ENCODE measurements at places on chromosomes 6 and 20.

- DNase-seq = no peak
Measured at GRCh38 chr6:157230910-157231309, 92.4 kb downstream of the TMEM242 start.

GRCh38 chr6:149985481-149985937 lies 21.8 kb downstream of the ULBP1 start:
- no peak for DNase-seq

DNA sequence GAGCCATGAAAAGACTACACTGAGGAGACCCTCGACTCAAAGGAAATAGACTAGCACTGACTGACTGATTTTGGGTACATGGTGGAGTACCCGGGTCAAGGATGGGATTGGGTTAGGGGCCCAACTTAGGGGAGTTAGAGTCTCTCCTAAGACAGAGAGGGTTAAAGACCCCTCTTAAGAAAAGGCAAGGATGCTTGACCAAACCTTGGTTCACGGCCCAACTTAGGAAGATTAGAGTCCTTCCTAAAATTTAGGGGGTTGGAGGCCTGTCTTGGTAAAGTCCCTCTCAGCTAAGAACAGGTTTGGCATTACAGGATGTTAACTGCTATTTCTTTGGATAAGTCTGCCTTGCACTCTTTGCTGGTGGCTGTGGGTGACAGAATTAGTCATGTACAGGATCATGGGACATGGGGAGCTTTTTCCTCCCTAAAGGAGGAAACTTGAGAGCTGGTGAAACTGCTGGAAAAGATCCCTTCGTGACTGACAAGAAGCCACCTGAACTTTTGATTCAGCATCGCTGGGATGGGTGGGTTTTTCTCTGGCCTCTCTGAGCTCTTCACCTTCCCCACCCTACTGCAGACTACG lies 12.3 kb upstream of the SLC22A16 start:
- no peak for DNase-seq

DNA sequence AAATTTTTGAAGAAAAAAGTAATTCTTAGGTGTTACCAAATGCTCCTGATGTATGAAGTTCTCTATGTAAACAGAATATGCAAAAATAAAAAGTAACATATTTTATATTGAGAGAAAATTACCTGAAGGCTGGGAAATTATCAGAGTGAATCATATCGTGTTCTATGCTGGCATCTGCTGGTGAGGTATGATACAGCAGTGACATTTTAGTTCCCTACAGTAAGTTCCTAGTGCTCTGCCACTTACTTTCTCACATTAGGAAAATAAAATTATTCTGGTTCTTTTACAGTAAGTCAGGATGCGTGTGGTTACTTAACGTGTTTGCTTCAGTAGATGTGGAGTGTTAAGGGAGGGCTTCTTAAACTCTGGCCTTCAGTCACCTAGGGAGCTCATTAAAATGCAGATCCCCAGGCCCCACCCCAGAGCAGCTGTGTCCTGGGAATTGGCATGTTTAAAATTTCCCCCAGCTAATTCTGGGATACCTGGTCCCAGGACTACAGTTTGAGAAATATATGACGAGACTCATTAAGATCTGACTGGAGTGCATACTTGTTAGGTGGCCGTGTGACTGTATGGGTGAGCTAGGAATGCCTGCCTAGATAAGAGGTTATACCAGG lies 3.2 kb downstream of the ACTR5 start:
- no peak for DNase-seq

- no peak for DNase-seq
Measured at GRCh38 chr6:129211626-129212025, 328.7 kb downstream of the LAMA2 start.

DNA sequence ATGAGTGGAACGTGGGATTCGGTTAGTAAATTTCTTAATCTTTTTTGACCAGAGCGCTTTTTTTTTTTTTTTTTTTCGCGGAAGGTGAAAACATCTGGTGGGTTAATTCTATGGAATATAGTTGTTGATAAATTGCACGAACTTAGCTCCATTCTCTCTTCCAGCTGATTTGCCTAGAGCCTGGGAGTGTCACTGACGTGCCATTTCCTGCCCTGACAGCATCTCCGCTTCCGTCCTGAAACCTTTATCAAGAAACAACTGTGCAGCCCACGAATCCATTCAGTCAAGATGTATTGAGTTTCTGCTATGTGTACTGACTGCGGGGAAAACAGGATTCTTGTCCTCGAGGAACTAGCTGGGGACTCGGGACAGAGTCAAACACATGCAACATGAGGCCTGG lies 59.5 kb upstream of the TGM3 start:
- DNase-seq = no peak

- DNase-seq = no peak
Measured at GRCh38 chr6:161368514-161368913, 94.7 kb upstream of the AGPAT4 start.

DNA sequence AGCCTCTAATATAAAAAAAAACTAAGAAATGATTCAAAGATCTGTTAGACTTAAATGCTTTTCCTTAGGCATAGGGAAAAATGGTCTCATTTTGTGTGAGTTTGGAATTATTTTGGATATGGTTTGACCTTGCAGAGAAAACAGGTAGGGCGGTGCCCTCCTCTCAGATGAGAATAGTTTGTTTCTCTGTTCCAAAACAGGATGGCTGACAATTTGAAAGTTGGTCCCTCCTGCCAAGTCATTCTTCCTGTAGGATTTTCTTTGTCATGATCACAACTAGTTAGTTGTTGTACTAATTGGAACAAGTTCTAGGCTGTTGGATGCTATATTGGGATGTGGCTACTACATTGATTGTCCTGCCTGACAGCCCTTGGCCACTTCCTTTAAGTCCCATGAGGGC lies 108.6 kb downstream of the BCKDHB start:
- no peak for DNase-seq

GRCh38 chr6:25165177-25165576 lies 114.0 kb upstream of the CARMIL1 start:
- DNase-seq = no peak

DNA sequence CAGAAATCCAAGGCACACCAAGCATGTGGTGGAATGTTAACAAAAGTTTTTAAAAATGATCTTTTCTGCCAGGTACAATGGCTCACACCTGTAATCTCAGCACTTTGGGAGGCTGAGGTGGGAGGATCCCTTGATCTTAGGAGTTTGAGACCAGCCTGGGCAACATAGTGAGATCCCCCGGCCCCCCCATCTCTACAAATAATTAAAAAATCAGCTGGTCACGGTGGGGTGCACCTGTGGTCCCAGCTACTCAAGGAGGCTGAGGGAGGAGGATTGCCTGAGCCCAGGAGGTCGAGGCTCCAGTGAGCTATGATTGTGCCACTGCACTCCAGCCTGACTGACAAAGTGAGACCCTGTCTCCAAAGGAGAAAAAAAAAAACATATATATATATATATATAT lies 8.0 kb downstream of the RIPK1 start:
- no peak for DNase-seq

DNA sequence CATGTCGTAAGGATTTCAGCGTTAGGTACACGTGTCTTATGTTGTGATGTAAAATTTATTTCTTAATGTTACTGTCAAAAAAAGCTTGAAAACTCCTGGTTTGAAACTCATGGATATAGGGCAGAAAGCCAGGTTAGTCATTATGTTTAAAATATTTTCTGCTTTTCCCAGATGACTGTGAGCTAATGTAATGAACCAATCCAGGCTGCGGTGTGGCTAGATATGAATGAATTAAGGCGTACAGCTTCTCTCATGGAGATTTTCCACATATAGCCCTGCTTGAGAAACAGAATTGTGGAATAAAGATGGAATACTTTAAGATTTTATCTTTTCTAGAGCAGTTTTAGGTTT lies 80.3 kb upstream of the STMND1 start:
- DNase-seq = no peak

DNA sequence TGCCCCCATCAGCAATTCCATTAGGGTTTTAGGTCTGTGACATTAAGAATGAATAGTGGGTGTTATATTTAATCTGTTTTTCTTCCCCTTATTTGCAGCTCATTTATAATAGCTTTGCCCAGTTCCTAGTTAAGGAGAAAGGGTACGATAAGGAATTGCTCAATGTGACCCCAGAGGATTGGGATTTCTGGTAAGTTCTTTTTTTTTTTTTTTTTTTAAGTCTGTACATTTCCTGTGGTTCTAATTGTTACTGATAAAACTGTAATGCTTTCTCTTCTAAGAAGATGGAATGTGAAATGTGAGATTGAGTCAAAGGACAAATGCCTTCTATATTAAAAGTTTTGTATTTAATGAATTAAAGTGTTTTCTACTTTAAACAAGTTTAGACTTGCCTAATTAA lies 5.5 kb downstream of the NT5DC1 start:
- DNase-seq = no peak

DNA sequence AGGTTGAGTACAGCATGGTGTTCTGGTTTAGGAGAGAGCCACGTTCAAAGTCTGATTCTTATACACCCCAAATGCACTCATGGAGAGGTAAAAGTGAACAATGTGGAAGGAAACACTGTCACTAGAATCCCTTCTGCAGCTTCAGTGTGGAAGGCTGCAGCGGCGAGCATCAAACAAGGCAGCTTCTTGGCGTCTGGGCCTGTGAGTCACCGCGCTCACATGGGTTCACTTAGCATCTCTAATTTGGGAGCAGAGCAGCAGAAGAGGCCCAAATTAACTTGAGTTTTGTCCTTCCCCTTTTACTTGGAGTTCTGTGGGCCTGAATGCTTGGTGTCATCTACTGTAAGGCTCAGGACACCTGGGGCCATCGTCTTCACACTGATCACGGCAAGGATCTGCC lies 10.9 kb upstream of the E2F1 start:
- DNase-seq = no peak

- DNase-seq = no peak
Measured at GRCh38 chr6:74610352-74610751, 595.5 kb downstream of the COL12A1 start.

DNA sequence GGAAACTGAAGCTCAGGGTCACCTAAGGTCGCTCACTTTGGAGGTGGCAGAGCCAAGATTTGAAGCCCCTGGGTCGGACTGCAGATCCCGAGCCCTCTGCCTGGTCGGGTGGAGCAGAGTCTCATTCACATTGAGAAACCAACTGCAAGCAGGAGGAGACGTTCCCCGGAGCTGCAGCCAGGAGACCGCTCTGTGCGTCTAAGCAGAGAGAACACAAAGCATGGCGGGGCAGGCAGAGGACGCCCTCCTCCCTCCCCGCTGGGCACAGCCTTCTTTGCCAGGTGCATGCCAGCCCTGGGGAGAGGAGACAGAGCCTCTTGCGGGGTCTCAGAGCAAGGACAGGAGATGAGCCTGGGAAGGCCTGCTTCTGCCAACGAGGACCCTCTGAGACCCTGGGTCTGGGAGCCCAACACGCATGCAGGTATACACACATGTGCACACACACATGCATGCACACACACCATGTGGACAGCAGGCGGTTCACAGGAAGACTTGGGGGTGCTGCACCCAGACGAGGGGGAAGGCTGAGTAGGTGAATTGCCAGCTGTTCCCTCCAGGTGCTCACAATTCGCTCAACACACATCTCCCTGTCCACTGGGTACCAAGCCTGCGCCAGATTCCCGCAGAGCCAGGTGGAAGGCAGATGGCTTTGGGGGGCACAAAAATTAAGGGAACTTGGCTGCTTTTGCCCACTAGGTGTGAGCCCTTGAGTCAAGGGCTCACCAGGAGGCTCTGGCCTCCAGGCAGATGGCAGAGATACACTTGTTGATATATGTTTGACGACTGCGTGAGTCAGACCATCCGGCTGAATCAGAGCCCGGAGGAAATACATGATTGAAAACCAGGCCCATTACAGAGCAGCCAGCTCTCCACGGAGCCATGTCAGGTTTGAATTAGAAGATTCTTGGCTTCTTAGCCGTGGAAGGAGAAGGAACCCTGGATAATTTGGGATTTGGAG lies 5.5 kb upstream of the NTSR1 start:
- no peak for DNase-seq

DNA sequence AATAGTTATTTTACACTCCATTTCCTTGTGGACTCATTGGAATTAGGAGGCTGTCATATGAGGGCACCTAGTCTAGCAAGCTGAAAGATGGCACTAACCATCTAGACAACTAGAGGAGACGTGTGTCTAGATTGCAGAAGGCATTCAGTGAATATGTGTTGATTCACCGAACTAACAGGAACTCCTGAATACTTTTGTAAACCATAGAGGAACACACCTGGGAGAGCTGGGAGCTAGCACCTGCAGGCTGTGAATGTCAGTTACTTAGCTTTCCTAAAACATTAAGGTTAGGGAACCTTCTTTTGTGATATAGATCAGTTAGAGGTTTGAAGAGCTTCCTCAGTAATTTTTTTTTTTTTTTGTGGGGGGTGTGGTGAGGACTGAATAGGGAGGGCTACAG lies 7.7 kb downstream of the OPN5 start:
- no peak for DNase-seq

DNA sequence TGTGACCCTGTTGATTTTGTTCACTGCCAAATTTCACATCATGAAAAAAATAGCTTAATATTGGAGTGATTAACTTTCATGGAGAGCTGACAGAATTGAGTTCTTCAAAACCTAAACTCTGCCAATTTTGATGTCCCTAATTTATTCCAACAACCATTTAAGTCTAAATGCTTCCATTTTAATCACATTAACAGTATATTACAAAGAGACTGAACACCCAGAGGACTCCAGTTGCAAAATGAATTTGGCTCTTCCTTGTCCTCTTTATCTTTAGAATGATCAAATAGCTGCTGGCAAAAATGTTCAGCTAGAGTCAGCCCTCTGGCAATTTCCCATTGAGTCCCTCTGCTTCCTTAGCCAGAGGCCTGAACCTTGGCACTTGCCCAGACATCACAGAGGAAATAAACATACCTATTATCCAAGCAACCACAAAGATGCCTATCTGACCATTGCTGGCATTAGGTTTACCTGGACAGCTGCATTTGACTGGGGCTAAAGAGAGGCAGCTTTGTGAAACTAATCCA lies 299.0 kb upstream of the STXBP5 start:
- no peak for DNase-seq

All from SIG-M5 (cell line).